ENCODE measurements at places on chromosomes 16 and 17. TPM values are rescaled to one million over a fixed set of nuclear protein-coding genes. Genes with fewer than 3 reads are reported as not detected.
A peak's percentile ranks its signal among the peaks of the same experiment; 100 is the strongest.

The WSCD1 gene
- not detected for polyA plus RNA-seq

The GINS2 gene
- 6.5 TPM for polyA plus RNA-seq

DNA sequence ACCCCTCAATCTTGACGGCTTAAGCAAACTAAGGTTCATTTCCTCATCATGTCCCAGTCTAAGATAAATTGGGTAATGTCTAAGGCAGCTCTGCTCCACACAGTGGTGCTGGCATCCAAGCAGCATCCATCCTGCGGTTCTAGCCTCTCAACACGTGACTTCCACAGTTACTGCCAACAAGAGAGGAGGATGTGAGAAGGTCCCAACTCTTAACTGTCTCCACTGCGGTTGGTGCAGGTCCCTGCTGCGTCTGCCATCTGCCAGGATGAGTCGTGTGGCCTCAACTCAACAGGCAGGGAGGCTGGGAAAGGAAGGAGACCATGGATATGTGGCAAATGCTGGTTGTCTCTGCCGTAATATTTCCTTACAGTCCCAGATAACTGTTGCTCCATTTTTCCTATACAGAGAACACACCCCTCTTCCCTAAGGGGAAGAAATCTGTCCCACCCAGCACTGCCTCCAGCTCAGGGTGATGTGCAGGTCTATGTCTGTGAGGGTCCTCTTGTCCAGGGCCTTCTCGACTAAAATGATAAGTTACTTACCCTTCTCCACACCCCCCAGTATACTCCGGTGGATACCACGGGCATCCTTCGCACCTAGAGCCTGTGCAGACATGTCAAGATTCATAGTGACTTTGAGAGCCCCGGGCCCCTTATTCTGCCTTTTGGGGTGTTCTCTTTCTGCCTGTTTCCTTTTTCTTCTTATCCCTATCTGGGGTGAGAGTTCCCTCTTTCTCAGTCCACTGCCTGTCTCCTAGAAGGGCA is 64.7 kb downstream of the KCNJ18 start:
- no peak for DNase-seq

GRCh38 chr16:89602273-89602951 is 11.0 kb upstream of the DPEP1 start:
- DNase-seq: peak; percentile 96

GRCh38 chr17:15273141-15273793 is 8.1 kb upstream of the PMP22 start:
- peak; percentile 97 for DNase-seq

All from GM23248 (cell line).